Dermis microvascular lymphatic vessel endothelial cell (primary cell): ENCODE measurements at places on chromosomes 5 and 9.

- DNase-seq, result no peak
Measured at GRCh38 chr5:158080112-158080511, 221.2 kb upstream of the CLINT1 start.

GRCh38 chr5:16233730-16234129 lies 54.1 kb upstream of the MARCHF11 start:
- DNase-seq, result no peak

GRCh38 chr9:18981476-18982261 lies 51.3 kb downstream of the SAXO1 start:
- DNase-seq, result no peak

DNA sequence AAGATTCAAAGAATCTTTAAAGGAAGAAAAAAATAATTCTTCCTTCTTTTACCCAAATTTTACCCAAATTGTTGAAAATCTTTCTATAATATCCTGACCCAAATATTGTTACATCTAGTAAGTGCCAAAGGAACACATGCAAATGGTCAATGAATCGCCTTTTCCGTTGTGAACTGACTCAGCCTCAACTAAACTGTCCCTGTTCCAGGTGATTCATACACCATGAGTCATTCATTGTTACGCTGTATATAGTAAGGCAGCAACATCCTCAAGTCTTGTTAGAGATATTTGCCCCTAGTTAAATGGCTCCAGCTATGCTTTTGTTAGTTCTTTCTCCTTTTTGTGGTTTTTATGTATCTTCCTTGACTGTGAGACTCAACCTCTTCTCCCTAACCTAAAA lies 9.7 kb downstream of the PTGER4 start:
- peak; percentile 97 for DNase-seq

DNA sequence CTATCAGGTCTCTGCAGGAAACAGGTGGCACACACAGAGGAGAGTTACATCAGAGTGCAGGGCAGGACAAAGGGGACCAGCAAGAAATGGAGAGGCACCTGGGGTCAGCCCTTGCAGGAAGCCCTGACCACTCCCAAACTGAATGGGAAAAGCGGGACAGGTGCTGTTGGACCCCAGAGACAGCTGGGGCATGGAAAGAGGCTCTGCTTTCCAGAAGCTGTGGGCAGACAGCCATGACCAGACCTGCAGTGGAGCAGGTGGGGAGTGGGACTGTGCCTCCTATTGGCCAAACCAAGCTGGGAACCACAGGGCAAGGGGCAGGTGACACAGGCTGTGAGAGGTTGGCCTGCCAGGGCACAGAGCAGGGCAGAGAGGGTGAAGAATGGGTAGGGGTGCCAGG lies 125.8 kb downstream of the BOD1 start:
- no peak for DNase-seq

GRCh38 chr5:134247428-134248224 lies 21.8 kb upstream of the PPP2CA start:
- peak; percentile 63 for DNase-seq

DNA sequence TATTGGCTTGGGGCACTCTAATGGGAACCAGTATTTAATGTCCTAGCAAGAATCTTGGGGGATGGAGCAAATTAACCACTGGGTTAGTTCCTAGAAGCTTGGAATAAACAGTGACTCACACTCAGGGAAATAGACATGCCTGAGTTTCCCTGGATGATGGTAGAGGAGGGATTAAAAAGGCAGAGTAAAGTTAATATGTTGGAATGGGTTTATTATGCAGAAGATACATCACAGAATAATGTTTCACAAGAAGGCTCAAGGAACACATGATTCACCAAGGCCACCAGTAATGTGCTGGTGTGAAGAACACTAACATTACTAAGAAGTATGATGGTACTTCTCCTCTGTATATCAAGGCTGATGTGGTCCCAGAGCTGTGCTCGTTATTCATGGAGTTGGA lies 752.9 kb upstream of the SEMA6A start:
- DNase-seq, result no peak

DNA sequence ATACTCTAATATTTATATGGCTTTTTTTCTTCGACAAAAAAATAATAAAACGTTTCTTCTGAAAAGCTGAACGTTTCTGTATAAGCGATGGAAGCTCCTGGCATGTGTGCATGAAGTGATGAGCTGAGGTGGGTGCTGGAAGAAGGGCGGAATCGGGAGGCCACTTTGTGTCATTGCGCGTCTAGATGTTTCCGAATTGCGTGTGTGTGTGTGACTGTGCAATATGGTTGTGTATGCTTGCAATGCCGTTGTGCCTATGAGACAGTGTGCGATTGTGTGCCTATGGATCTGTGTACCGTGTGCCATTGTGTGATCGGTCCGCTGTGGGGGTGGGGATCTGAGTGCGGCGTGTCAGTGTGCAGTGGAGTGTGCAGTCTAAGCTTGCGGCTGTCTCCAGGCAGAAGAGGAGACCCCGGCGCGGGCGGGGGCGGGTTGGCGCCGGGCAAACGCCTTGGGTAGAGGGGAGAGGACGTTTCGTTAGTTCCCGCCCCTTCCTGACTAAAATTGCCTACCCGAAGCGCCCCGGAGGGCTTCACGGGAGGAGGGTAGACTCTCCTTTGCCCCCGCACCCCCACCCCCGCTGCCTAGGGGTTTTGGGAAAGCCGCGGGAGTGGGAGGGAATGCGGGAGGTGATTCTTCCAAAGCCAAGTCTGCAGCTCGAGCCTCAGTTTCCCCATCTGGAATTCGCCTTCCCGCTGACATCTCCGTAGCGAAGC lies 24.2 kb downstream of the PCDHGC5 start:
- peak; percentile 65 for DNase-seq

DNA sequence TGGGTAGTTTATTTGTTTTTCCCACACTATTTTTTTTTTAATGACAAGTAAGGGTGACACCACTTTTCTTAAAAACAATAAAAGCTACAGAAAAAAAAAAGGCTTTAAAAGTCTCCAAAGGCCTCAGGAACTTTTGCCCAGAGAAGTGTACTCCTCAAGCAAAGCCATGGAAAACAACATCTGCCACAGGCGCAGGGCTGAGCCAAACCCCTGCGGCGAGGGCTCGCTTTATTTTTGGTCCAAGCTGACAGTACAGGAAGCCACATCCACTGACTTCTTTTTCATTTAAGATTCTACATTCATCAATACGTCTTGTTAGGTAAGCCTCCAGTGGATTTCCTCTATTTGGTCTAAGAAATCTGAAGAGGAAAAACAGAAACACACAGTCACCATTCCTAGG lies 51.9 kb upstream of the IFNK start:
- DNase-seq, result no peak

DNA sequence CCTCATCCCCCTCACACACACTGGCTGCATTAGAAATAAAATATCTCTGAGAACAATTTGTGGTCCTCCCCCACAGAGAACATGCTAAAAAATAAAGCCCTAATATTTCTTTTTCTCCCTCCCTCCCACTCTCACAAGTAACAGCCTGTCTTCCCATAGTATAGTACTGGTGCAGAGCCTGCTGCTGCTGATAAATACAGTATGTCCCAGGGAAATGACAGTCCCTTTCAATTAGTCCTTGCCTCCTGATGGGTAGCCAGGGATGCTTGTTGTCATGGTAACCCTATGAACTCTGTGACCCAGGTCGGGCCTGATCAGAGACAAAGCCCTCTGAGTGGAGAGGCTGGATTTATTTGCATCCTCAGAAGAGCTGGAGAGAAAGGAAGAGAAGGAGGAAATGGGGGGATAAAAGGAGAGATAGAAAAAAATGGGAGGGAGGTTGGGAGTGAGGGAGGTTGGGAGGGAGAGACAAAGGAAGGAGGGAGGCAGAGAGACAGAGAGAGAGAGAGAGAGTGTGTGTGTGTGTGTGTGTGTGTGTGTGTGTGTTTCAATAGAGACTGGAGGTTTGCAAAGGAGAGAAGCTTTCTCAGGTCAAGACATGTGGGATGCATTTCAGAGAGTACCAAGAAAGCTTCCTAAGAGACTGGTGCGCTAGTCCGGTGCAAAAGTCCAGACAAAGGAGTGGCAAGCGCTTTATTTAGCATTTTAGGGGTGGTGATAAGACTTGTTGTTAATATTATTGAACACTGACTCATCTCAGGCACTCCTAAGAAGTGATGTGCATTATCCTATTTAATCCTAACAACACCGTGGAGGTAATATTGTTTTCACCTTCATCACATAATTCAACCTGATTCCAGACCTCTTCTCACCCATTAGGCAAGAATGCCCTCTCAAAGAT lies 260.8 kb downstream of the FAM114A2 start:
- no peak for DNase-seq

GRCh38 chr9:14956208-14956607 lies 46.0 kb upstream of the FREM1 start:
- DNase-seq, result no peak

- DNase-seq, result no peak
Measured at GRCh38 chr5:151071021-151071420, 9.8 kb downstream of the TNIP1 start.

DNA sequence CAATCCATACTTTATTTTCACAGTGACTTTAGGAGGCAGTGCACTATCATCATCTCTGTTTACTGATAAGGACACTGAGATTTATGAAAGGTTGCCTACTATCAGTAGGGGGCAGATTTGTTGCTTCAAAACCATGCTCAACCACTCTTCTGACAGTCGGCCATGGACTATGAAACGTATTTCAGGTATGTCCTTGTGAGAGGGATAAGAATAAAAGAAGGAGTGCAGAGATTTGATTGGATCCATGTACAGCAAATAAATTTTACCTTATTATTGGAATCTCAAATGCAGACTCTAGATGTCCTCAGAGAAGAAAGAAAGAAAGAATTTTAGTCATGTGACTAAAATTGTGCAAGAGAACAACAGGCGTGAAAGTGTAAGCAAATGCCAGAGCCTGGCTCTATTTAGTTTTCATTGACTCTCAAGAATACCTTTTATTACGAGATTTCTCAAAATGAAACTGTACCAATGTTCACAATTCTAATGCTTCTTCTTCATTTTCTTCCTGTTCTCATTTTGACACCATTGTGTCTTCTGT lies 296.6 kb upstream of the RASA1 start:
- DNase-seq, result peak; percentile 39

- DNase-seq, result peak; percentile 72
Measured at GRCh38 chr9:37747271-37747753, 6.3 kb upstream of the TRMT10B start.

GRCh38 chr5:154179846-154180710 lies 10.5 kb upstream of the GALNT10 start:
- DNase-seq, result peak; percentile 76

GRCh38 chr5:35487233-35488025 lies 130.2 kb upstream of the SPEF2 start:
- DNase-seq, result no peak

GRCh38 chr5:45862763-45863162 lies 166.6 kb upstream of the HCN1 start:
- DNase-seq, result no peak

- DNase-seq, result no peak
Measured at GRCh38 chr9:69314547-69314946, 10.5 kb upstream of the ENTREP1 start.

GRCh38 chr5:116386633-116387032 lies 188.0 kb downstream of the SEMA6A start:
- DNase-seq, result no peak

- no peak for DNase-seq
Measured at GRCh38 chr9:136140966-136141365, 22.3 kb upstream of the TMEM250 start.

- DNase-seq, result no peak
Measured at GRCh38 chr9:28762167-28762566, 1188.9 kb upstream of the C9orf72 start.

DNA sequence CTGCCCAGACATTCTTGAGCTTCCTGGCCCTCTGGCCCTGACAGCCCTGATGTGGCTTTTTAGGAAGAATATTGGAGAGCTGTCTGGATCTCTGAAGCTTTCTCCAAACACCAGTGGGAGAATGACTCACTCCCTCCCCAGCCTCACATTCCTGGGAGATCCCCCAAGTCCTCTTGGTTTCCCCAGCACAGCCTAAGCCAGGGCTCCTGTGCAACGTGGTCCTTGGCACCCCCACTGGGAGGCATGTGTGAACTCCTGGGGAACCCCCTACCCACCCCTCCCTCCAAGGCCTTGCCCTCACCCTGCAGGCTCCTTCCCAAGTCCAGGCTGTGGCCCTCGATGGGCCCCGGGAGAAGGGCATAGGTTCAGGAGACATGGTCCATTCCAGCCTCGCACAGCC lies 12.7 kb downstream of the GLIPR2 start:
- DNase-seq, result no peak

DNA sequence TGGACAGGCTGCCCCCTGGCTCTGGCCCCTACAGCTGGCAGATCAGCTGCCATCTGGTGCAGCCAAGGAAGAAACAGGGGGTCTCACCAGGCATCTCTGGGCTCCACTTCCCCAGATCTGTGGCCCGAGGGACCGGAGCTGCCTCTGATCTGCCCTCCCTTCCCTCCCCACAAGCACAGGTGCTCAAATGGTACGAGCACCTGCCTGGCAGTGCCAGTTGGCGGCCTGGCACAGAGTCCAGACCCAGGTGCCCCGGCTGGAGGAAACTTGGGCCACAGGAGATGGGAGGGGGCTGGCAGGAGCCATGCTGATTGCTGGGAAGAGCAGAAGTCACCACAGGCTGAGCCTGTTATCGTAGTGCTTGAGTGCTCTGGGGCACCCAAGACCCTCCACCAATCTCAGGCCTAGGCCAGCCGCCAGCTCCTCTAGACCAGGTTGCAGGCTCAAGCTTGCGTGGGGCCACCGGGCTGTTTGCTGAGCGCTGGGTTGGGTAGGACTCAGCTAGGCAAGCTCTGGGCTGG lies 5.0 kb upstream of the CAMK2A start:
- DNase-seq, result no peak

DNA sequence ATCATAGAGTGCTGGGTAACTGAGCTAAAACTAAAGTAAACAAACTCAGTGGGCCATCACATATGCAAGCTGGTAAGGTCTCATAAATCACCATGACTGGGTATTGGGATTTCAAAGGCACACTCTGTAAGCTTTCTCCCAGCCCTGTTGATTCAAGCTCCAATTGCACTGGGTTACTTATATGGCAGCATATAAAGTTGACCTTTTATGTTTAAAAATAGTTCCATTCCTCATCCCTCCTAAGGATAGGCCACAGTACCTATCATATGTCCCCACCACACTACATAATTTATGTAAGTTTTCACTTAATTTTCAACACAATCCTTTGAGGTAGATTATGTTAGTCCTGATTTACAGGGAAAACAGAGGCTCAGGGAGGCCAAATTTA lies 438.4 kb downstream of the RAB3C start:
- DNase-seq, result no peak

DNA sequence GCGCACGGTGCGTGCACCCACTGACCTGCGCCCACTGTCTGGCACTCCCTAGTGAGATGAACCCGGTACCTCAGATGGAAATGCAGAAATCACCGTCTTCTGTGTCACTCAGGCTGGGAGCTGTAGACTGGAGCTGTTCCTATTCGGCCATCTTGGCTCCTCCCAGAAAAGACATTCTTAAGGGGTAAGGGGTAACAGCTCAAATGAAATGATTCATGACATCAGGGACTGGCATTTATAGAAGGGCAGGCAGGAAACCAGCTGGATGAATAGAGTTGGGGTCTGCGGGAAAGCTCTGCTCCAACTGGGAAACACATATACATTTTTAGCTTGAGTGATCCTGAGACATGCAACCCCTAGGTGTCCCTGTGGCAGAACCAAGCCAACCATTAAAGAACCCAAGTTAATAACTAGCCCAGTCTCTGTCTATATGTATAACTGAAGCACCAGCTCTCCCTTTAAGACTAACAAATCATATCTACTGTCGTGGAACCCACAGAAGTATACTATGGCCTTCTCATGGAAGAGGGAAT lies 119.3 kb downstream of the LMNB1 start:
- no peak for DNase-seq

GRCh38 chr9:93306081-93306480 lies 122.1 kb downstream of the WNK2 start:
- DNase-seq, result no peak
